ENCODE measurements at places on chromosomes 16 and 17.

GRCh38 chr17:1491443-1492248, 840 bp downstream of the MYO1C start:
- peak; percentile 80 for DNase-seq

DNA sequence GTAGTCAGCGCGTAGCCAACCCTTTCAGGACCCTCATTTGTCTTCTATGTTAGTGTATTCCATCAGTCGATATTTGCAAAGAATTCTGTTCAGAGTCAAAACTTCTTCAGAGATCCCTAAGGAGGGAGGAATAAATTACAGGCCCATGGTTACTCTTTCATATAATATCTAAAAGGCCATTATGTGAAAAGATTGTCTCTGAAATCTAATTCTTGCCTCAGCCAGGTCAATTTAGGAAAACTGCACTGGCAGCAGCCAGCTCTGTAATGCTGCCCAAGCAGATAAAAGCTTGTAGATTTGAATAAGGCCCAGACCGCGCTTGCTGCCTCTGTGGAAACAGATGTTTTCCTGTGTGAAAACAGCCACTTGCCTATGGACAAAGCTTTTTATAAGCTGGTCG, 379.8 kb downstream of the CNTNAP4 start:
- no peak for DNase-seq

GRCh38 chr16:84303023-84303422, 8.3 kb downstream of the WFDC1 start:
- peak; percentile 17 for DNase-seq

DNA sequence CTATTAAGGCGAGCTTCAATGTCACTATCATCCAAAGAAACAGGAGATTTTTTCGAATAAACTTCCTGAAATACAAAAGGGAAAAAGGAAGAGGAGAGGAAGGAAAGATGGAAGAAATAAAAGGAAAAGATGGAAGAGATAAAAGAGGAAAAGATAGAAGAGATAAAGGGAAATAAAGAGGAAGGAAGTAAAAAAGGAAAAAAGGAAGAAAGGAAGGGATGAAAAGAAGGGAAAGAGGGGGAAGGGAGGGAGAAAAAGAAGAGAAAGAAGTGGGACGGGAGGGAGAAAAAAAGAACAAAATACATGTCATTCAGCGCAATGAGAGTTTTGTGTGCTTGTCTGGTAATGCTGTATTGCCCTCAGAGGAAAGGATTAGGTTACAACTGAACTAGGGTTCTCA, 62.2 kb downstream of the CEP112 start:
- DNase-seq: no peak

DNA sequence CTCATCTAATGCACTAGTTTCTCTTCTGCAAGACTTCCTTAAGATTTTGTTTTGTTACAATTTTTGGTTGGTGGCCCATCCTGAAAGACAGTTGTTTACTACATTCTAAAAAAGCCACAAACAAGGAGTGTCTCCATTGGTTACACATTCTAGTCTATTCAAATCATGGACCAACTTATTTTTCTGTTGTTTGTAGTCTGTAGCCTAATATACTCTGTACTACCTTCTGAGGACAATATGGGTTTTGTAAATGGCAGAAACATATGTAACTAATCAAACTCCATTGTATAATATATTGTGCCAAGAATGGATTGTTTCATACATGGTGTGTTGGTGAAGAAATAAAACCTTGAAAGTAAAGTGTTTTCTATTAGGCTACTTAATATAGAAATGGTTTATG, 79.5 kb upstream of the DHX40 start:
- DNase-seq: no peak

GRCh38 chr17:60110586-60110985, 31.9 kb upstream of the HEATR6 start:
- peak; percentile 28 for DNase-seq

DNA sequence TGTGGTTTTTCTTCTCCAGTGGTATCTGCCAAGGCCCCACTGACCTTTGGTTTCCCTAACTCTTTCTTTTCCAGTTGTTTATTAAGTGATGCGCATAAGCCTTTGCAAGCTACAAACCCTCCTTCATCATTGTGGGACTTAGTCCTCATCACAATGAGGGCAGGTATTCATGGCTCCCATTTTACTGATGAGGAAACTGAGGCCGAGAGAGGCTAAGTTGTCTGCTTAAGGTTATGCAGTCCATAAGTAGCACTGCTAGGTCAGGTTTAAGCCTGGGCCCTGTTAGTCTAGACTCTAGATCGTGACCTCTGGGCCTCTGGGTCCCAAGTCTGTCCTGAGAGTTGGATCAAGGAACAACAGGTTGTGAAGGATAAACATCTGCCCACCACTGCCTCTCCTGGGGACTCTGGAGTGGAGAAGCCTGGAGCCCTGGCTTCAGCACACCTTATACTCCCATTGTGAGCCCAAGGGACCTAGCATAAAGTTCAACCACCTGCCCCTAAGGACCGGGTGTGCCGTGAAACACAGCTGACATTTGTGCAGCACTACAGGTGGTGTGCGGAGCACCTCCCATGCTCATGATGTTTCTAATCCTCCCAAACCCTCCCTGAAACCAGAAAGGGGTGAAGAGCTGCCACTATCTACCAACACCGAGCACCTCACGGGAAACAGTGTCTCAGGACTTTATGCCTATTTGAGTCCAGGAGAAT, 5.2 kb upstream of the KCNH6 start:
- DNase-seq: no peak

DNA sequence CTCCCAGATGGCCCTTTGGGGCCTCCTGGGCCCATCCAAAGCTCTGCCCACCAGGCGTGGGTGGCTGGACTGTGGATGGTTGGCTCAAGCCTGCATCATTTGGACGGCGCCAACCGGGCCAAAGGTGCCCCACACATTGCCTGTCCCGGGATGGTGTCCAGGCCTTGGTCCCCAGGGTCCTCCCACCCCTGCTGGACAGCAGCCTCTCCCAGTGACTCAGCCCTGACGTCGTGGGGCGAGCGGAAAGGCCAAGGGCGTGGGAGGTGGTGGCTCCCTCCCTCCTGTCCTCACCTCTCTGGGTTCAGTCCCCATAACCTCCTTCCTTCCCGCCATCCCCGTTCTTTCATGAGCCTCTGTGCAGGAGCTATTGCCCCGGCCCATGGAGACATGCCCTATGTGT, 42.1 kb upstream of the DLX4 start:
- DNase-seq: no peak

GRCh38 chr17:81457917-81458555, 54.6 kb downstream of the ACTG1 start:
- DNase-seq: peak; percentile 50

GRCh38 chr17:41537614-41537954, 9.5 kb upstream of the KRT19 start:
- DNase-seq: no peak

- no peak for DNase-seq
These were observed 26.2 kb upstream of the WFDC1 start for GRCh38 chr16:84268291-84269040.

DNA sequence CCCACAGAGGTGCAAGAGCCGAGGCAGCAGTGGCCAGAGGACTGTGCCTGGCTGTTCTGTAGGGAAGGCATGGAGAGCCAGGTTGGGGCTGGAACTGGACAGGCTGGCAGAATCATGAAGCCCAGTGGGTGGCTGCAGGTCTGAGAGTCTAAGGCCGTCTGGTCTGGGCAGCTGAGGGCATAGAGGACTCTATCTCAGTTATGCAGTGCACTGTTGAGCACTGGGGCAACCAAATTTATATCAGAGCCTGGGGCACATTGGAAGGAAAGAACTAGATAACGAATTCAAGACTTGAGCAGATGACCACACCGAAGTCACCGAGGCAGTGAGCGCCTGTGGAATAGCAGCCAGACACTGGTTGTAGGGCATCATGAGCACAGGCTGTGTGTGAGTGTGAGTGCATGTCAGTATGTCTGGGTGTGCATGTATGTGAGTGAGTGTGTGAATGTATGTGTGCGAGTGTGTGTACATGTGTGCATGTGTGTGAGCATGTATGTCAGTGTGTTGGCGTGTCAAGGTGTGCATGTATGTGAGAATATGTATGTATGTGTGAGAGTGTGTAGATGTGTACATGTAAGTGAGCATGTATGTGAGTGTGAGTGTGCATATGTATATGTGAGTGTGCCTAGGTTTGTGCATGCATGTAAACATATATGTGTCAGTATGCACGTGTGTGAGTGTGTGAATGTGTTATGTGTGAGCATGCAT, 37.0 kb downstream of the RGS9 start:
- no peak for DNase-seq

DNA sequence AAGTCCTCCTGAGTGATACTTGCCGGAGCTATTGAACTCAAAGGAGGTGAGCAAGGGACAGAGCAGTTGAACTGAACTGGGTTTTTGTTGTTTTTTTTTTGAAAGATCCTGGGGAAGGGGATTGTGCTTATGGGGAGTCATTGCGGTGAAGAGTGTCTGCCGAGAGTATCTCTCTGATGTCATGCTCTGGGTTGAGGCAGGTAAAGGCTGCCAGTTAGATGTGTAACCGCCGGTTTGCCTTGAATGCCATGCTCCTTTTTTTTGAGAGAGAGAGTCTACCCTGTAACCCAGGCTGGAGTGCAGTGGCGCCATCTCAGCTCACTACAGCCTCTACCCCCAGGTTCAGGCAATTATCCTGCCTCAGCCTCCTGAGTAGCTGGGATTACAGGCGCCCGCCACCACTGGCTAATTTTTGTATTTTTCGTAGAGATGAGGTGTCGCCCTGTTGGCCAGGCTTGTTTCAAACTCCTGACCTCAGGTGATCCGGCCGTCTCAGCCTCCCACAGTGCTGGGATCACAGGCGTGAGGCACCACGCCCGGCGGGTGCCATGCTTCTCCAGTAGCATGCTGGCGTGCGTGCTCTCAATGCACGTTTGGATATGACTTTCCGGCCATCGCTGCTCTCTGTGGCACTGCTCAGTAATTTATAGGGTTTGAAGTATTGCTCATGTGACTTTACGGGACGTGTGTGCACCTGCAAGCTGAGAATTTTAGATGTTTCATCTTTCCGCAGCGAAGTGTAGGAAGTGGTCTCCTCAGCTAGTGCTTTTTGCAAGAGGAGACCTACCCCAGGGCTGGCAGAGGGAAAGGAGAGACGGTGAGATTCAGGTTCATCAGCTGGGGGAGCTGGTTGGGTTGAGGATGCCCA, 8.5 kb downstream of the ZC3H18 start:
- no peak for DNase-seq

DNA sequence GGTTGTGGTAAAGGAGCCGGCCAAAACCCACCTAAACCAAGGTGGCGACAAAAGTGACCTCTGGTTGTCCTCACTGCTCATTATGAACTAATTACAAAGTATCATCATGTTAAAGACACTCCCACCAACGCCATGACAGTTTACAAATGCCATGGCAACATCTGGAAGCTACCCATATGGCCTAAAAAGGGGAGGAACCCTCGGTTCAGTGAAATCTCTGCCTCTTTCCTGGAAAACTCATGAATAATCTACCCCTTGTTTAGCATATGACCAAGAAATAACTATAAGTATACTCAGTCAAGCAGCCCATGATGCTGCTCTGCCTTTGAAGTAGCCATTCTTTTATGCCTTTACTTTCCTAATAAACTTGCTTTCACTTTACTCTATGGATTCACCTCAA, 72.2 kb downstream of the CYLD start:
- DNase-seq: no peak

DNA sequence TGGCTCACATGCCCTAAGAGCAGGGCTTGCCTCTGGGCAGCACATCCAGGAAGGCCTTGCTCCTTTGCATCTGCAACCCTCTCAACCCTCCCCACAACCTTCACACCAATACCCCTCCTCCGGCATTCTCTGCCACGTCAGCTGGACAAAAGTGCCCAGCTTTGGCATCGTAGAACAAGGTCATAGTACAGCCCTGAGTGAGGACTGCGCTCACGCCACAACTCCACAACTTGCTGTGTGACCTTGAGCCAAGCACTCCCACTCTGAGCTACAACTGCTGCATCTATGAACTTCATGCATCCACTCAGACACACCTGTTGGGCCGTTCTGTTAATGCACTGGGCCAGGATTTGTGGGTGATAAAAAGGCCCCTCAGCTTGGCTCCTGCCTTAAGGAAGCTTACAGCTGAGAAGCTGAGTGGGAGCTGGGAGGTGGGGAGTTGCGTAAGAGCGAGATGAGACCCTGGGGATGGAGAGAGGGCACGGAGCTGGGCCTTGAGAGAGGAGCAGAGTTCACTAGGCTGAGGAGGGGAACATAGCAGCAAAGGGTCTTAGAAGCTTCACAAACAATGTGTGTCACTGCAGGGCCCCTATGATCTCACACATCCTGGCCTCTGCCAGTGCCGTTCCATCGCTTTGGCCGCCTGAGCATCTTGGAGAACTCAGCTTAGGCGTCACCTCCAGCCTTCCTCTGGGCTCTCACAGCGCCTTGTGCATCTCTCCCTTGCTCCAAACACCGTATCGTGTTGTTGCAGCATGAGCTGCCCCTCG, 8.6 kb upstream of the MRC2 start:
- no peak for DNase-seq

GRCh38 chr16:3879258-3879886, 1.1 kb downstream of the CREBBP start:
- DNase-seq: peak; percentile 58

- DNase-seq: no peak
These were observed 10.9 kb upstream of the NT5C start for GRCh38 chr17:75142236-75142971.

DNA sequence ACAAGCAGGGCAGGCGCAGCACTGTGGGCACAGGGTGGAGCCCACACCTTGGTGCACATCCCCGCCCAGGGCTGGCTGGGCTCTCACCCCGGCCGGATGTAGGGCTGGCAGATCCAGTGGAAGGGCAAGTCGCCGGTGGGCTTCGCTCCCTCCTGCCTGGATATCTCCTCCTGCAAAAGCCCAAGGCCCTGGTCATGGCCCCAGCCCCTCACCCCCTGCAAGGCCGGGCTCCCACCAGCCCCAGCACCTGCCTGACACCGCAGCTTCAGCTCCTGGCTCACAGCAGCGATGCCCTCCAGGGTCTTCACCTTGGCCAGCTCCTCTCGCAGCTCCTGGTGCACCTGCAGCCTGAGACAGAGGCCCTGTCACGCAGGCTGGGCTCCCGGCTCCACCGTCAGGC, 5.0 kb downstream of the DUS1L start:
- no peak for DNase-seq

DNA sequence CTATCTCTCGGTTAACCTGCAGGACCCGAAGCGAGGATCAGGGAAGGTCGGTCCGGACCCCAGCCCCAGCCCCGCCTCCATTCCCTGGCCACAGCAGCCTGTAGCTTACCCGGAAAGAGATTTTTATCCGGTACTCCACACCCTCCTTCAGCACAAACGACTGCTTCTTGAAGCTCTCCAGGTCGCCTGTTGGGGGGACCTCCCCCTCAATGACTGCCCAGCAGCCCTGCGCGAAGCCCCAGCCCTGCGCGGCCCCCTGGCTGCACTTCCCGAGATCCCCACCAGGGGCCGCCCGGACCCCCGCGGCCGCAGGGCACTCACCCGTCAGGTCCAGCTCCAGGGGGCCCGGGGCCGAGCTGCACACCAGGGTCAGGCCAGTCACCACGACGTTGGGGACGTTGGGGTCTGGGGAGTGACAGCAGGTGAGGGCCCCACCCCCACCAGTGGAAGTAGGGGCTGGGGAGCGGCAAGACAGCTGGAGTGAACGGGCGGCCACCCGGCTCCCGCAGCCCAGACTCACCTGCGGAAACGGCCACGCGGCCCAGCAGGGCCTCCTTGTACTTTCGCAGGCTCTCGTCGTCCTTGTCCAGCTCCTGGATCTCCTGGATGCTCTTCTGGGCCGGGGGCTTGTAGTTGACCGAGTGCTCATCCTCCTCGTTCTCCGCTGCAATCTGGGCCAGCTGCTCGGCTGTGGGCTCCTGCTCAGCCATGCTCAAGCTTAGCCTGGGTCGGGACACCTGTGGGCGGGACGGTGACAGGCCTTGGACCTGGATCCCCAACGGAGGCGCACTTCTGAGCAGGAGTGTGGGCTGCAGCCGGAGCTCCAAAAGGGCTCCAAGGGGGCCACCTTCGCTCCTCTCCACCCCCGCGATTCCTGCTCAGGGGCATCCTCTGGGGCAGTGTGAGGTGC, 1.7 kb downstream of the ARHGDIA start:
- peak; percentile 65 for DNase-seq

- no peak for DNase-seq
These were observed 54.5 kb upstream of the MRC2 start for GRCh38 chr17:62572888-62573401.

All from Karpas-422 (cell line).